ENCODE measurements at places on chromosomes 3 and 15. TPM values are rescaled to one million over a fixed set of nuclear protein-coding genes. Genes with fewer than 3 reads are reported as not detected.

- DNase-seq, result no peak
Measured at GRCh38 chr3:13608969-13609725, 60.2 kb downstream of the FBLN2 start.

GRCh38 chr3:146326875-146327543, 76.1 kb upstream of the PLSCR4 start:
- DNase-seq, result no peak

C3orf20 gene
- total RNA-seq, result not detected

DNA sequence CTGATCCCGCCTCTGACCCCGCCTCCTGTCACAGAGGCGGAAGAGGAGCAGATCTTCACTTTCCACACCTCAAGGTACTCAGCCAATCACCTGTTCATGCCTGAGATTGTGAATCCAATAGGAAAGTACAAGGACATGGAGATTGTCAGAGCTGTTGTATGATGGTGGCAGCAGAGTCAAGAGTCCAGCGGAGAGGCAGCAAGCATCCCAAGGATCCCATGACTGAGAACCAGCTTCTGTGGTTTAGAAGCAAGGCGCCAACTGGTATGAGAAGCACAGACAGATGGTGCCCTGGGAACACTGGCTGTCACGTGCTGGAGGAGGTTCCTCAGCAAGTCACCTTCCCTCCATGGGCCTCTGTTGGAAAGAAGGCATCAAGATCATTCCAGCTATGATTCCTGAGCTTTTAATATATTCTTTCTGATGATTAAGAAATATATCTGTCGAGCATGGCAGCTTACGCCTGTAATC, 93.9 kb downstream of the CPN2 start:
- no peak for DNase-seq

CPNE4 gene
- total RNA-seq, result not detected
